ENCODE measurements at places on chromosomes 11 and 22. TPM values are rescaled to one million over a fixed set of nuclear protein-coding genes. Genes with fewer than 3 reads are reported as not detected.

DNA sequence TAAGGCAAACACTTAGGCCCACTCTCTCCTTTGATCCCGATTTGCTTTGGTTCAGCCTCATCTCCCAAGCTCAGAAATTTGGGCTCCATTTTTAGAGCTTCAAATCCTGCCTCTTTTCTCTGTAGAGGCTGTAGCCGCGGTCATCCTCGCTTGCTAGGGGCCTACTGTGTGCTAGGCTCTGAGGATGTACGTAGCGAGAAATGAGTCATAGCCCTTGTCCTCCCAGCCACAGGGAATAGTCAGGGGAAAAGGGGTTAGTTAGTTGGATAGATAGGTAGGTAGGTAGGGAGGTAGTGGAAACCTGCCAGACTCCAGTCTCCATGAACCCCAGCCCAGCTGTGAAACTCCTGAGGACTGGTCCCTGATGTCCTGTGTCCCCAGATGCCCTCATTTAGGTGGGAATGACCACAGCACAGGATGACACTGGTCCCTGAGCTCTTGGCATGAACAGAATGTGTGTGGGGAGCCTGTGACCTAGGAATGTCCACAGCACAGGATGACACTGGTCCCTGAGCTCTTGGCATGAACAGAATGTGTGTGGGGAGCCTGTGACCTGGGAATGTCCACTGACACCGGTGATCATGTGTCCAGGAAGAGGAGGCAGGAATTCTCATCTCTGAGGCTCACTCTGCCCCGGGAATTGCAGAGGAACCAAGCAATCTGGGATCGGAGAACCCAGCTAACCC lies 21.4 kb upstream of the HMOX1 start:
- H3K27ac ChIP-seq: no peak overlapping the region
- H3K4me3 ChIP-seq: no peak overlapping the region
- H3K27me3 ChIP-seq: no peaks in the 10 kb centered on the region

Gene POU2AF2
- not detected for total RNA-seq

Gene SHISAL1
- total RNA-seq: 3.0 TPM

GRCh38 chr11:7573193-7573557 lies 59.4 kb downstream of the PPFIBP2 start:
- H3K27ac ChIP-seq: no peak overlapping the region
- no peaks in the 10 kb centered on the region for H3K27me3 ChIP-seq
- H3K36me3 ChIP-seq: peaks cover 7% of the 10 kb centered on the region
- peaks cover 18% of the 10 kb centered on the region for H3K4me1 ChIP-seq
- no peak overlapping the region for H3K4me3 ChIP-seq
